Right renal pelvis (tissue), 4 donors: ENCODE measurements at places on chromosomes 5 and 9.

DNA sequence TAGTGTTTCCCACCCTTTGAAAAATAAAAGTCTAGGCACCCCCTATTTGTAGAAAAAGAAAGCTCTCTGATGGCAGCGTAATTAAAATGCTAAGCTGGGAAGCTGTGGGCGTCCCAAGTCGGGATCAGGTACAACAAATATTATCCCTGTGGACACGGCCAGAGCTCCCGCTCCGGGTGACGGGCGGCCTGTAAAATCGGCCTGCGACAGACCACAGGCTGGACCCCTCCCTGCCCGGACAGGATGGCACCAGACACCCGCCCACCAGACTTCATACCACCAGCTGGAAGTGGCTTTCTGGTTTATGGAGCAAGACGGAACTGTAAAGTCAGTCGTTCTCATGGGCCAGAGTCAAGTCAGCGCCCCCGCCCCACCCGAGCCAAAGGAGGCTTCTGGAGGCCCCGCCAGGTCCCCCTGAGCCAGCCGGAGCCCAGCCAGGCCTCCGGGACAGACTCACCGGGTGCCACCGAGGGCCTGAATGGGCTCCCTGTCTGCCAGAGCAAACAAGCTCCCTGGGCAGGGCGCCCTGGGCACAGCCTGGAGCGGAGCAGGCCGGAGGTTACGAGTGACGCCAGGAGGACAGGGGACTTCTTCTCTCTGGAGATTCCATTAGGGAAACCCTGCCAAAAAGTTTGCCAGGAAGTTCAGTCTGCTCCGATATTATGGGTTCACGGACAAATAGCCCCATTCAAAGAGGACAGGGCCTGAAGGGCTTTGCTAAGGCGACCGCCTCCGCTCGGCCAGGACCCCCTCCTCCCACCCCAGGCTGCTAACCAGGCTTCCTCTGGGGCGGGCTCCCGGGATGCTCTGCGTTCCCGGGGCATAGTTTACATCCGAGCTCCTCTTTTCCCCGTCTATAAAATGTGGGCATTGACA is 173.7 kb downstream of the ERCC6L2 start:
- no peak for DNase-seq

- DNase-seq, result peak; percentile 77
Observed at GRCh38 chr5:179060116-179061008, at the start of gene ZNF354C. Gene ZNF354C, plus strand, starts transcription at chr5:179060373. Its CDS starts 1,696 bp downstream, at chr5:179062069.

GRCh38 chr5:39755986-39756385 is 331.2 kb upstream of the DAB2 start:
- no peak for DNase-seq

DNA sequence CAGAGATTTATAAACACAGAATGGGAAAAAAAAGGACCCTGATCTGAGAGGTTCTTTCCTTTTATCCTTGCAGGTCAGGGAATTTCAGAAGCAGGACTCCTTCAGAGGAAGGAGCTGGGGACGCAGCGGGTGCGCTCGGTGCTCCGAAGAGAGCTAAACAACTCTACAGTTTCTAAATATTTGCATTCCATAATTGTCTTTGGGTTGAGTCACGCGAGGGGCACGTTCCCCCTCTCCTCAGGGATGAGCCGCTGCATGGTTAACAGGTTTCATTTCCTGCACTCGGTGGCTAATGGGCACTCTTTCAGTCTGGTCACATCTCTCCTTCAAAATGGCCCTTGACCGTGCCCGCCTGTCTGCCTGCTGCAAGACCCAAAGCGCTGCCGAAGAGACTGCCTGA is 165.0 kb upstream of the HMHB1 start:
- DNase-seq, result no peak

DNA sequence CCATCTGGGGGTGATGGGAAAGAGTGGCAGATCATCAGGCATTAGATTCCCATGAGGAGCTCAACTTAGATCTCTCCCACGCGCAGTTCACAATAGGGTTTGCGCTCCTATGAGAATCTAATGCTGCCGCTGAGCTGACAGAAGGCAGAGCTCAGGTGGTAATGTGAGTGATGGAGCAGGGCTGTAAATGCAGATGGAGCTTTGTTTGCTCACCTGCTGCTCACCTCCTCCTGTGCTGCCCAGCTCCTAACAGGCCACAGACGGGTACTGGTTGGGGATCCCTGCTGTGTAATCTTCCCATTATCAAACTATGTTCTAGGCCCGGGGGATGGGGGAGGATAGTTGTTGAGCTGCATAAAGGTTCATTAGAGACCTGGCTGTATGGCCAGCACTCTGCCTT is 58.4 kb downstream of the UGCG start:
- no peak for DNase-seq

- DNase-seq, result no peak
Observed at GRCh38 chr5:61332851-61333320, 828 bp downstream of the ZSWIM6 start.

GRCh38 chr9:71685988-71686387 is 82.3 kb downstream of the CEMIP2 start:
- no peak for DNase-seq

DNA sequence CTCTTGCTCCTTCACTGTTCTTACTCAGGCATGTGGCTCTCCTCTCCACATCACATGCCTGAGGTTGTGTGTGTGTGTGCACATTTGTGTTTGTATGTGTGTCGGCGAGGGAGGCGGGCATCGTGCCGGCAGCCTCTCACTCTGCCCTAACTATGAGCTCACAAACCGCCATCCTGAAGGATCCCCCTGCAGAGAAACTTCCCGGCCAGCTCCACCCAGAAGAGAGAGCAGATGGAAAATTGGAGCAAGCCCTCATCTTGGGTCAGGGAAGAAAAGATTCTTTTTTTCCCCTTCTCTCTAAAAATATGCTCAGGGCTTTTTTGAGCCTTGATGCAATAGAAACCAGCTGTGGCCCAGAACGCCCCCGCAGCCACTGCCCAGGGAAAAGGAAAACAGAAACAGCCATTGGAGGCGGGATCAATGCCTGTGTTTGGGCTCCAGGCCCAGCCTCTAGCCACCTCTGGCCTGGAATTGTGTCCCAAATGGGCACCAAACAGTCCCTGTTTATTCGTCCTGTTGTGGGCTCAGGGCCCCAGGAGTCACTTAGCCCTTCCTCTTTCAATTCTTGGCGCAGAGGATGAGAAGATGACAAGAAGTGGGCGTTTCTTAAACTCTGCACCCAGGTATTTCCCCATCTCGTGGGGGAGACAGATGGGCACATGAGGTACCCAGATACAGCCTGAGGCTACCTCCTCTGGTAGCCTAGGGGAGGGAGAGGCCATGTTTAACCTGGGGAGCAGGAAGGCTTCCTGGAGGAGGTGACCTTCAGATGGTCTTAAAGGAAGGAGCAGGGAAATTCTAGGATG is 151.5 kb downstream of the RGS3 start:
- DNase-seq, result no peak

DNA sequence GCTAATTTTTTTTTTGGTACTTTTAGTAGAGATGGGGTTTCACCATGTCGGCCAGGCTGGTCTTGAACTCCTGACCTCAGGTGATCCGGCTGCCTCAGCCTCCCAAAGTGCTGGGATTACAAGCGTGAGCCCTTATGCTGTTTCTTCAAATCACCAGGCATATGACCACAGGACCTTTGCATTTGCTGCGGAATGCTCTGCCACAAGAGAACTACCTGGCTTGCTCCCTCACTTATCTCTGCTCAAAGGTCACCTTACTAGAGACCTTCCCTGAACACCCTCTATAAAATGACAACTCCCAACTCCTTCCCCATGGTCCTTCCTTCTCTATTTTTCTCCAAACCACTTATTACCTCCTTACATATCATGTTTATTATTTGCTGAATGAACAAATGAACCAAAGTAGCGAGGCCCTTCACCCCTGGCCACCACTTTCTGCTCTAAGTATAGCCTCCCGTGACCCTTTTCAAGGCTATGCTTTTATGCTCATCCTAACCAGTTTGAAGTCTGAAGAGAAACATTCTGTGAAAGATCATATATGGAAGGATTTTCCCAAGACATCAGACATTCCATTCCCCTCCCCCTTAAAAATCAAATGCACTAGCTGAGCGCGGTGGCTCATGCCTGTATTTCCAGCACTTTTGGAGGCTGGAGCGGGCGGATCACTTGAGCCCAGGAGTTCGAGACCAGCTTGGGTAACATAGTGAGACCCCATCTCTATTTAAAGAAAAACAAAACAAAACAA is 1.3 kb downstream of the ZER1 start:
- DNase-seq, result no peak

DNA sequence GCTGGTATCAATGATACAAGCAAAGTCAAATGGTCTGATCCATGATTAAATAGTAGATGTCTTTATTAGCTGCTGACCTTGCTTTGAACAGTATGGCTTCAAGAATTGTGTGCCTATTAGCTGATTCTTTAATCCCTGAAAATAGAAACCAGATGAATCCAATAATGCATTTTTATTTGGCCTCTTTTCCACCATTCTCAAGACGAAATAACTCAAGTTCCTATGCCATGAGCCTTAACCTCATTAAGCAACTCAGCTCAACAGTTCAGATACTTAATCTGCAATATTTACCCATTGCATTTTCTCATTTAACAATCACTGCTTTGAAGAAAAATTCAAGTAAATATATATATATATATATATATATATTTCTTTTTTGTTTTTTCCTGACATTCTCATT is 588.6 kb upstream of the MEF2C start:
- DNase-seq, result no peak

DNA sequence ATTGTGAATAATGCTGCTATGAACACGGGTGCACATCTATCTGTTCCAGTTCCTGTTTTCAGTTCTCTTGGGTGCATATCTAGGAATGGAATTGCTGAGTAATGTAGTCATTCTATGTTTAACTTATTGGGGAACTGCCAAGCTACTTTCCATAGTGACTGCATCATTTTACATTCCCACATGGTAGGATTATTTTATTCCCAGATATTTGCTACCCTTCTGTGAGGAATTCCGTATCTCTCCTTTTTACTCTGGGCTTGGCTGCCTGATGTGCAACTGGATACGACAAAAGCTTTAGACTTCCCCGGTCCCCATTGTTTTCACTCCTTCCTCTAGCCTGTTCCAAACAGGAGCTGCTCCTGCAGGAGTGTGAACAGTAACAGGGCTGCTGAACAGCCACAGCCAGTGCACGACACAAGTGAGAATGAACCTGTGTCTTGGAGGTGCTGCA is 7.2 kb downstream of the TAS2R1 start:
- no peak for DNase-seq

- DNase-seq, result no peak
Observed at GRCh38 chr5:160152287-160152686, 33.0 kb upstream of the PWWP2A start.

- DNase-seq, result no peak
Observed at GRCh38 chr5:1279443-1280151, 15.3 kb downstream of the TERT start.

DNA sequence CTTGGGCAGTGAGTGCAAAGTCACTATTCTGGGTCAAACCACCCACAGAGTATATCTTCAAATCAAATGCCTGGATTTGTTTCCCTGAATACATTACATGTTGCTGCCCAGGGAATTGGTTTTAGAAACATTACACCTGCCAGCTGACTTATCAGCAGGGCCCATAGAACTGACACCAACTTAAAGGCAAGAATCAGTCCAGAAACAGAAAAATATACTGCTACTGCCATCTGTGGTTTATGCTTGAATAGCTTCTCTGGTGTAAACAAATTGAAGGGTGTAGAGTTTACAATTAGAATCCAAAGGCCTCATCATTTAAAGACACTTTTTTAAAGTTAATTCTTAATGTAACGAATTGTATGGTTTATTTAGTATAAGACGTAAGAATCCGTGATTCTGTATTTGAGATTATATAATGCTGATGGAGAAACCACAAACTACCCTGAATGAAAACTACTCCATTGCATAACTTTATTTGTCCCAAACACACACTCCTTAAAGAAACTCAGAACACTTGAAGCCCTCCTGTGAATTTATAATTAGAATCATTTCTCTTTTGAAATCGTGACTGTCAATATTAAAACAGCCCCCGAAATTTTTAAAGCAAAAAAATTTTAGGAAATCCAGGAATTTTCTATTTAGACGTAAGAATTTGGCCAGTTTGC is 6.2 kb downstream of the NR6A1 start:
- DNase-seq, result no peak

GRCh38 chr5:104265531-104266140 is 703.0 kb upstream of the NUDT12 start:
- no peak for DNase-seq

DNA sequence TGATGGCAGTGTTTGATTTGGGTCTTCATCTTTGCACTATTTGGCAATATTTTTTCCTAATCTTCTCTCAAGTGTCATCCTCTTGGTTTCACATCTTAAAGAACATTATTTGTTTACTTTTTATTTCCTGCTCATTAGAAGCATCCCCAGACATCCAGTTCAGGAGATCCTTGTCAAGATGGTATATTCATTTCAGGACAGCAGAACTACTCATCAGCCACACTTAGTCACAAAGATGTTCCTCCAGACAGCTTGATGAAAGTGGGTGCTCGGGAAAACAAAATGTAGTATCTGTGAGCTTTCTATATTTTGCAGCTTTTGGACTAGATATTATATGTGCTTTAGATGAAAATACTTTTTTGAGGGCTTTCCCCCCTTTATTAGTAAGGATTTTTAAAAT is 72.1 kb upstream of the SREK1 start:
- no peak for DNase-seq

DNA sequence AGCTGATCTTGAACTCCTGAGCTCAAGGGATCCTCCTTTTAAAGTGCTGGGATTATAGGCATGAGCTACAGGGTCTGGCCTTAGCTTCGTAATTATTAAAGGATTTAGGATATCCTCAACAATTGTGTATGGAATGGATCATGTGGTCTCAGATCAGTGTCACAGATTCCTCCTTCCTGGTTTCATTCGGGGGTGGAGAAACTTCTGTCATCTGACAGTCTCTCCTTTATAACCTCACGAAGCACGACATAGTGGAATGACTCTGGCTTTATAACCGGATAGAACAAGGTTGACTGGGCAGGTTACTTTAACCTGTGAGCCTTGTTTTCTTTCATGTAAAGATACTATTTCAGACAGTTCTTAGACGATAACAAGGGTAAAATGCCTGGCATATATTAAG is 4.4 kb upstream of the GNG10 start:
- no peak for DNase-seq

- peak; percentile 32 for DNase-seq
Observed at GRCh38 chr5:172958331-172959046, 735 bp upstream of the RPL26L1 start.

- DNase-seq, result no peak
Observed at GRCh38 chr5:138752341-138752950, 779 bp upstream of the CTNNA1 start.

DNA sequence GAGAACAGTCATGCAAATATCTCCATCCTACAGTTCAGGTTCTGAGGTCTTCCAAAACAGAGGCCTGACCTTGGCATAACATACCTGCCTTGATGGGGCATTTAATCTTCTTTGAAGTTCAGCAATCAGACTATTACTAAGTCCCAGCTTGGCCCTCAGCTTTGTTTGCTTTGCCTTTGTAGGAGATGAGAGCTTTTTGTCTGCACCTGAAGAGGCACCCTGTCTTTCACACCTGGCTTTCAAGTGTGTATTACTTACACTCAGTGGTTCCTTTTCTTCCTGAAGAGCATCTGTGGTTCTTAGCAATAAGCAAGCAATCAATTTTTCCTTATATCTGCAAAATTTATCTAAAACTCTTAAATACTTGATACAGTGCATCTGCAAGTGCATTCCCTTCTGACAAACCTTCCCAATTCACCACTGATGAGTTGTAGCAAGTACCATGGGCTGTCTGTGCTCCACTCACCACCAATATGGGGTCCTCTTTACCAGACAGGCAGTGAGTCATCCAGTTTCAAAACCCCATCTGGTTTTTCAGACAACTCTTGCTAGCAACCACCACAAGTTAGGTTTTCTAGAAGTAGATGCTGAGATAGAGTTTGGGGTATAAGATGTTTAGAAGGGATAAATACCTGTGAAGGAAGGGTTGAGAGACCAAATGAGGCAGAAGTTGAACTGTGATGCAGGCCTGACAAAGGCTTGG is 100.2 kb downstream of the HINT1 start:
- no peak for DNase-seq
